ENCODE measurements at places on chromosomes 13 and 19. TPM values are rescaled to one million over a fixed set of nuclear protein-coding genes. Genes with fewer than 3 reads are reported as not detected.

DNA sequence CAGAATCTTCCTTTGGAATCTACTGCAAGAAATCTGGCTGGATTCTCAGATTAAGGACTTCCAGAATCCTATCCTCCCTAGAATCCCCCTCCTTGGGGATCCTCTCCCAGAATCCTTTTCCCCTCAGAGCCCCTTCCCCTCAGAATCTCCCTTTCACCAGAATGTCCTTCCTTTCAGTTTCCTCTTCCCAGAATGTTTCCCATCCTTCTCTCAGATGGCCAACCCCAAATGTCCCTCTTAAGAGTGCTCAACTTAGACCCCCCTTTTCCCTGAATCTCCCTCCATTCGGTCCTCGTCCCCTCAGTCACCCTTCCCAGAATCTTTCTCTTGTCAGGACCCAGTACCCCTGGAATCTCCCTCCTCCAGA is 584 bp upstream of the RPS16 start:
- peak overlapping the region; percentile 90 for H3K27ac ChIP-seq
- peak overlapping the region; percentile 96 for H3K4me3 ChIP-seq
- no peak for DNase-seq
- peaks cover 33% of the 10 kb centered on the region for H3K36me3 ChIP-seq

DNA sequence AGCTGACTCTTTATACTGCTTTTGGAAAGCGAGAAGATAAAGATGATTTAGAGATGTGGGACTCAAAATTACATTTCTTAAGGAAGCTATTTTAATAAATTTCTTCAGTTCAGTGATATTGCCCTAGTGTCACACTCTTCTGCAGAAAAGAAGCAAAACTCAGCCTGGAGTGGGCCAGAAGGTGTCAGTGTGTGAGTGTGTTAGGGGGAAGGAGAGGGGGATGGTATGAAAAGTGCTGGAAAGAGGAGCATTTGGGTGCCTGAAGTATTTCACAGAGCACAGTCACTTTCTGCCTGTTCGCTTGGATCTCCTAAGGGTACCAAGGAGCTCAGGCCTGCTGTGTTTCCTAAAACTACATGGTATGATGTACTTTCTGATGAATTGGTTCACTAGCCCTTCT is 84.5 kb upstream of the FRY start:
- no peaks in the 10 kb centered on the region for H3K27me3 ChIP-seq
- H3K4me3 ChIP-seq, result no peak overlapping the region
- H3K27ac ChIP-seq, result no peak overlapping the region

GRCh38 chr13:29520671-29521070 is 74.8 kb downstream of the SLC7A1 start:
- no peak overlapping the region for H3K27ac ChIP-seq
- no peak overlapping the region for H3K4me3 ChIP-seq
- DNase-seq, result no peak

DNA sequence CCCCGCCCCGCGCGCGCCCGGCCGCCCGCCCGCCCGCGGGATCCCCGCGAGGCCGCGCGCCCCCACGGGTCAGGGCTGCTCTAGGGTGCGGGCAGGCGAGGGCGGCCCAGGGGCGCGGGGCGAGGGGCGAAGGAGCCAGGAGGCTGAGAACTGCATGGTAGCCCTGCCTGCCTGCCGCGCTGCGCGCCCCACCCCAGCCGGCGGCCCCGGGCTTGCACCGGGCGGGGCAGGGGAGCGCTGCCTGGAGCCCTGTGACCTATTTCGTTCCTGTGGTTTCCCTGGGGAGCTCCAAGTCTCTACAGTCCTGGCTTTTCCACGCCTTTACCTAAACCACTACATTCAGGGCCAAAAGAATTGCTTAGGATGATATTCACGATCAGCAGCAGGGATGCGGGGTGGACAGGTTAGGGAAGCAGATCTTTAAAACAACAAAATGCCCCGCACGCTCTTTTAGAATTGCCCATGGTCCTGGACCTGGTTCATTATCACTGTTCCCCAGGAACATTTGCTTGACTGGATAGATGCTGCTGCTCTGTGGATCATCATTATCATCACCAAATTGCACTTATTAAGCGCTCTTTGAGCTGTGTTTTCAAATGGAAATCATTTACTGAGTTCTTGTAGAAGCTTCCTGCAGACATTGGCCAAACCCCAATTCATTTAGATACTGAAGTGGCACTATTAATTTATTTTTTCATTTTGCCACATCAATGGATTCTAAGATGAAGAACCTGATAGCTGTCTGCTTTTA is 421 bp upstream of the GPR12 start:
- H3K36me3 ChIP-seq, result no peaks in the 10 kb centered on the region
- no peak overlapping the region for H3K4me3 ChIP-seq
- H3K27ac ChIP-seq, result no peak overlapping the region

DNA sequence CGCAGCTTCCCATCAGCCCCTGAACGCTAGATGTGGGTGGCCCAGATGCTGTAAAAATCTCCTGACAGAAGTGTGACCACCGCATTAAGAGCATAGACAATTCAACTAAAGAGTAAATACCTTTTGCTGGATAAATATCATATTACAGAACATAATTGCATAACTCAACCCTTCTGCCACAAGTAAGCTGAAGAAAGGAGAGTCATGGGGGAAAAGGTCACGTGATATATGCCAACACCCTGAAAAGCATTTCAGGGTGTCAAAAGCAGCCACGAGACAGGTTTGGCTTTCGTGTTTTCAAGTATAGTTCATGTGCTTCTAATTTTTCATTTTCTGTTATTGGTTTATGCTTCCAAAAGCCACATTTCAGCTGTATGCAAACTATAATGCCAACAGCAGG is 71.3 kb downstream of the LHFPL6 start:
- DNase-seq, result no peak
- H3K36me3 ChIP-seq, result no peaks in the 10 kb centered on the region
- no peak overlapping the region for H3K27ac ChIP-seq
- H3K27me3 ChIP-seq, result peaks cover 3% of the 10 kb centered on the region

DNA sequence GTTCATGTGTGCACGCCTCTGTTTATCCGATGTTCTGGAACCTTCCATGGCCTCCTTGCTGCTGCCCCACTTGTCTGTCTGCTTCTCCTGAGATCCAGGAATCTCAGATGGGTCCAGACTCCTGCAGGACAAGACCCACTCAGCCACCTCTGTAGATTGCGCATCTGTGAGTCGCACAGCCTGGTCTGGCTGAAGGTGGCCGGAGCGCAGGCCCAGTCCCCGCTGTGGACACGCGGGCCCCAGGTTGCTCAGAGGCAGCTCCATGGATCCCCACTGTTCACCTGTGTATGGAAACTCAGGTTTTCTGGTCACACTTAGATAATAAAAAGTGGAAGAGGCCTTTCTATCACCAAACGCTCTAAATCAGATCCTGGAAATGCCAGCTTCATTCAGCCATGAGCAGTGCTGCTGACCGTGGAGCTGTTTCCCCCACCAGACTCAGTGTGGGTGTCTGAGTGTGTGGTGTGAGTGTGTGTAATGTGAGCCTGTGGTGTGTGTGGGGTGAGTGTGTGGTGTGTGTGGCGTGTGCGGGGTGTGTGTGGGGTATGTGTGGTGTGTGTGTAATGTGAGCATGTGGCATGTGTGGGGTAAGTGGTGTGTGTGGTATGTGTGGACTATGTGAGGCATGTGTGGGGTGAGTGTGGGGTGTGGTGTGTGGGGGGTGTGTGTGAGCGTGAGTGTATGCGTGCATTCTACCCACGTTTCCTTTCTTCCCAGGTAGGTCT is 59.5 kb downstream of the MCF2L start:
- no peaks in the 10 kb centered on the region for H3K36me3 ChIP-seq
- no peak overlapping the region for H3K27ac ChIP-seq
- no peaks in the 10 kb centered on the region for H3K27me3 ChIP-seq
- H3K4me1 ChIP-seq, result peaks cover 4% of the 10 kb centered on the region
- no peak overlapping the region for H3K4me3 ChIP-seq
- no peak for DNase-seq

DNA sequence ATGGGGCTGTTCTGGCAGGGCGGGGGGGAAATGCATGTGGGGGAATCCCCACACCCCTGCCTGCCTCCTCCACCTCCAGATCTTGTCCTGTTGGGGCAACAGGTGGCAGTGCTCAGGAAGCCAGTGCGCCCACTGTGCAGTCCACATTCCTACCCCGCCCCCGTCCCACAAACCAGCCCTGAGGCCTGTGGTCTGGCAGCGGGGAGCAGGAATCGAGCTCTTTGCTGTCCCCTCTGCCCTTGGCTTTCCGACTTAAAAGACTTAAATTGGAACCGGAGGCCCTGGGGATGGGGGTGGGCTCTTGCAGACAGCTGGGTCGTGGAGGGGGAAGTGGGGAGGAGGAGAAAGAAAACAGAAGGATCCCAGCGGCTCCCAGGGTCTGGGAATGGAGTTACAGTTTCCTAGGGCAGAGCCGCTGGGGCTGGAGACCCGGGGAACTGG is 4.3 kb downstream of the NANOS3 start:
- peak overlapping the region; percentile 25 for H3K4me3 ChIP-seq
- no peak for DNase-seq
- peak overlapping the region; percentile 66 for H3K27ac ChIP-seq

DNA sequence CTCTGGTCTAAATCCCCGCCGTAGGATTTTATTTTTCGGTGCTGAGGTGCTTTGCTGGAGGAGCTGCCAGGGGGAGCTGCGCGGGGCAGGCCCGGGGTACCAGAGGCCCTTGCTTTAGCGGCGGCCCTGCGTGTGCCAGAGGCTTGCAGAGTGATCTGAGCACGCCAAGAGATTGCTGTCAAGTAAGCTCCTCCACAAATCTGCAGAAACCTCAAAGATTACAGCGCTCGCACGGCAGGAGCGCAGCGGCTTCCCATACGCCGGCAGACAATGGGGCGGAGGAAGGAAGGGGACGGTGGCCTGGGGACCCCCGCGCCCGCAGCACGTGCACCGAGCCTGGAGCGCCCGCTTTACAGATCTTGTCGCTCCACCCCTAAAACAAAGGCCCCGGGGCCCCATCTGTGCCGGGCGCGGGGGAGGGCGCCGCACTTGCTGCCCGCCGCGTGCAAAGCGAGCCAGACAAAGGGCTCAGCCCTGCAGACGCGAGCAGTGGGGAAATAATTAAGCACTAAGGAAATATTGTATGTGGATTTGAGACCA is 9.1 kb upstream of the C19orf12 start:
- no peaks in the 10 kb centered on the region for H3K36me3 ChIP-seq
- H3K27me3 ChIP-seq, result peaks cover 5% of the 10 kb centered on the region
- H3K4me1 ChIP-seq, result peaks cover 13% of the 10 kb centered on the region
- no peak overlapping the region for H3K27ac ChIP-seq

DNA sequence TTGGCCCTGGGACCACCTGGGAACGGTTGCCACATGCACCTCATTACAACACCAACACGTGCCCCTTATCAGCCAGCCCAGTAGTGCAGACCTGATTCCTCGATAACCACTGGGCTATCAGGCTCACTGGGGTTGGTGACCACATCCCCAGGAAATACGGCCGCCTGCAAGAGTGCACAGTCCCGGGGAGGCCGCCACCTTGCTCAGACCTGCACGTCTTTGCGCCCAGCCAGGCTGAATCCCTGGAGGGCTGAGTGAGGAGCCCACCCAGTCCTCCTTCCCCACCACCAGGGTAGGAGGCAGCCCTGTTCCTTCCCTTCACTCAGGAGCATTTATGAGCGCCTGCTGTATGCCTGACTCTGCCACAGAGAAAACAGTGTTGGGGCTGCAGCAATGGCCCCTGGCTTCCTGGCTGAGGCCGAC is 67.8 kb downstream of the CEBPG start:
- no peak for DNase-seq
- peaks cover 3% of the 10 kb centered on the region for H3K4me1 ChIP-seq
- no peak overlapping the region for H3K27ac ChIP-seq
- no peaks in the 10 kb centered on the region for H3K27me3 ChIP-seq
- H3K4me3 ChIP-seq, result no peak overlapping the region
- no peaks in the 10 kb centered on the region for H3K36me3 ChIP-seq

- H3K4me1 ChIP-seq, result no peaks in the 10 kb centered on the region
- H3K4me3 ChIP-seq, result no peak overlapping the region
- H3K27ac ChIP-seq, result no peak overlapping the region
- H3K36me3 ChIP-seq, result no peaks in the 10 kb centered on the region
These were observed 201.5 kb downstream of the MYO16 start for GRCh38 chr13:108830916-108831315.

DNA sequence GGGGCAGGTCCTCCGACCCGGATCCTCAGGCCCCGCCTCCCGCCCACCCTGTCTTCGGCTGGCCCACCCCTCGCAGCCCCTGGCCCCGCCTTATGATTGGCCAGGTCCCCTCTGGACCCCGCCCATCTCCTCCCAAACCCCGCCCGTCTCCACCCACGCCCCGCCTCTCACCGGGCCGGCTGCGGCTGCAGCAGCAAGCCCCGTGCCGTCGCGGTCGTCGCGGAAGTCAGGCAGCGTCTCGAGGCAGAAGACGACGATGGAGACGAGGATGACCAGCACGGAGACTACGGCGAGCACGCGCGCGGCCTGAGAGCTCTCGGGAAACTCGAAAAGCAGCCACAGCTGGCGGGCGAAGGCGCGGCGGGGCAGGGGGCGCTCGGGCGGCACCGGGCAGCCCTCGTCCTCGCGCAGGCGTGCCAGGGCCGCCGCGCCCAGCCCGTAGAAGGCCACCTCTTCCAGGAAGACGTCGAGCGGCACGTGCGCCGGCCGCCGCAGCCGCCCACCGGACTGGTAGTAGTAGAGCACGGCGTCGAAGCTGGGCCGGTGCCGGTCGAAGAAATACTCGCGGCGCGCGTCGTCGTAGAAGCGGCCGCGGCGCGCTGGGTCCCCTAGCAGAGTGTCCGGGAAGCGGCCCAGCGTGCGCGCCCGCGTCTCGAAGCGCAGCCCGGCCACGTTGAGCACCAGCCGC is 495 bp downstream of the KCNA7 start:
- DNase-seq, result peak; percentile 8
- no peaks in the 10 kb centered on the region for H3K36me3 ChIP-seq
- peaks cover 55% of the 10 kb centered on the region for H3K27me3 ChIP-seq
- peaks cover 8% of the 10 kb centered on the region for H3K4me1 ChIP-seq
- H3K4me3 ChIP-seq, result no peak overlapping the region

- H3K4me1 ChIP-seq, result peaks cover 75% of the 10 kb centered on the region
- H3K4me3 ChIP-seq, result no peak overlapping the region
- H3K27me3 ChIP-seq, result no peaks in the 10 kb centered on the region
- H3K27ac ChIP-seq, result peak overlapping the region; percentile 80
- H3K36me3 ChIP-seq, result peaks cover 14% of the 10 kb centered on the region
These were observed 24.4 kb upstream of the GPR18 start for GRCh38 chr13:99282264-99283231.

DNA sequence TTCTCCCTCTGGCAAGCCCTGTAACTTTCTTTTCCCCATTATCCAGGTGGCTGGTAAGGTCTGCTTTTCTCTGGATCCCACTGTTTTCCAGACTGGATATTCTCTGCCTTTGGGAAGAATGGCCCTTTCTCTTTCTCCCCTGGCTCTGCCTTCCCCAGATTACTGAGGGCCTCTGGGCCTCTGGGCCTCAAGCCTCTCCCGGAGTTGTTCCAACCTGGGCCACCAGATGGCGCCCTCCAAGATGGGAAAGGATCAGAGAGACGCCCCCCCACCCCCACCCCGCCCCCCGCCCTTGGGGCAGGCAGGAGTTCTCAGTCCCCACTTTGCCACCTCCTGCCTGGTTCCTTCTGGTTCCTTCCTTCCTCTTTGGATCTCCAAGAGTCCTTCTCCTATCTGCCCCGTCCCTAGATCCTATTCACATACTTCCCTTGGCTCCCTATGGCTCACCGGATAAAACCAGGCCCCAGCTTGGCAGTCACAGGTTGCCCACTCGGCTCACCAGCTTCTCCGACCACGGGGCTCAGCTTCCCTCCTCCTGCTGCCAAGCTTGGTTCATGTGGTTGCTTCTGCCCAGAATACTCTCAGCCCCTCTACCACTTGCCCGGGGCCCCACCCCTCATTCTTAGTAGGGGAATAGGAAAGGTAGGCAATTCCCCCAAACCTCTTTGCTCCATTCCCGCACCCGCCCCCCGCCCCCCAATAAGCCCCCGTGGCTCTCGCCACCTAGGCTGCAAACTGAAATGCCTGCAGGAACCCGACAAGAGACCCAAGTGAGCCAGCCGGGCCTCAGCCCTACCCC is 13.1 kb downstream of the EPS8L1 start:
- no peak overlapping the region for H3K4me3 ChIP-seq
- H3K27ac ChIP-seq, result no peak overlapping the region
- peaks cover 12% of the 10 kb centered on the region for H3K36me3 ChIP-seq
- peaks cover 42% of the 10 kb centered on the region for H3K27me3 ChIP-seq
- DNase-seq, result peak; percentile 83

The PCDH17 gene
- 0.05 TPM for total RNA-seq

The WDR88 gene
- not detected for total RNA-seq

The DACH1 gene
- 0.71 TPM for total RNA-seq

All from CD4-positive, alpha-beta T cell (primary cell).